ENCODE measurements at places on chromosomes 6 and 20.

- no peak for DNase-seq
Measured at GRCh38 chr6:6764764-6765434, 176.4 kb downstream of the LY86 start.

- no peak for DNase-seq
Measured at GRCh38 chr20:59565768-59566461, 38.4 kb upstream of the PHACTR3 start.

DNA sequence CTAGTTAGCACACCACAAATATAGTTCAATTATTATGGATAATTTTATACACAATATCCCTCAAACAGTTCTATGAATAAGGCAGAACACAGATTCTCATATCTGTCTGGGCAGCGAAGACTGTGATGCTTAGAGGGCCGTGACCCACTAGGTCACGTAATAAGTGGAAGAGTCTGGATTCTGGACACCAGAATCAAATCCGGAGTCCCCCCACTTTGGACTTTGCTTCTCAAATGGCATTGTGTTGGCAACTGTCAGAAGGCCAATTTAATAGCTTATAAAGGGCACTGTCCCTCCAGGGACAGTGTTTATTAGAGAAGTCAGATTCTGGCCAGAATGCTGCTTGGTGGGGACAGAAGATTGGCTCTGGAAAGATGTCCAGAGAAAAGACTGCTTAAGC is 6.8 kb upstream of the CCDC167 start:
- DNase-seq, result no peak

GRCh38 chr6:437037-437392 is 45.5 kb downstream of the IRF4 start:
- no peak for DNase-seq

- DNase-seq, result peak; percentile 19
Measured at GRCh38 chr6:136846046-136846445, 23.7 kb downstream of the PEX7 start.

- DNase-seq, result no peak
Measured at GRCh38 chr6:114249522-114249921, 93.3 kb downstream of the HS3ST5 start.

DNA sequence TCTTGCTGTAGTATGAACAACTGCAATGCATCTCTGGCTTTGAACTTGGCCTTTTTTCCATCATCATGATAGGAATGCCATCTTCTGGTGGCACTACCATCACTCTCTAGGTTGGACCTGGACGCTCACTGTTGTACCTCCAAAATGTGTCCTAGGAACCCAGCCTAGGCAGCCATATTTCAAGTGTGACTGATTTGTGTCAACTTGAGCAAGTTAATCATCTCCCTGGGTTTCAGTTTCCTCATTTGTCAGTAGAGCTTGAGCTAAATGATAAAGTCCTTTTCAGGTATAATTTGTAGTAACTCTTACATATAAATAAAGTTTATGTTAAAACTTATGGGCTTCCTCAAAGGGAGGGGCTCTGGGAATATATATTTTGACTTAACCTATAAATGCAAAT is 241.7 kb upstream of the CEP162 start:
- DNase-seq, result no peak

DNA sequence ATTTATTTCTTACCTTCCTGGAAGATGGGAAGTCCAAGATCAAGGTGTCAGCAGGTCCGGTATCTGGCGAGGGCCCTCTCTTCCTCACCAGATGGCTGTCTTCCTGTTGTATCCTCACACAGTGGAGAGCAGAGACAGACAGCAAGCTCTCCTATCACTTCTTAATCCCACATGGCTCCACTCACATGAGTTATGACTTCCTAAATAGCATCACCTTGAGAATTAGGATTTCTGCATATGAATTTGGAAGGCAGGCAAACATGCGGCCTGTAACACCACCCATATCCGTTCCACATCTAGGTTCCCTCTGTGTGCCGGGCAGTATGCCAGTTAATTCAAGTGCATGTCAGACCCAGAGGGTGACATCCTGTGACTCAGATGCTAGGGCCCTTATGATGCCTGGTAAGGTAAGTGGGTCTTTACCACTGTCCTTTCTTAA is 2.1 kb downstream of the RAET1E start:
- DNase-seq, result peak; percentile 44

- no peak for DNase-seq
Measured at GRCh38 chr6:110250058-110250457, 69.8 kb downstream of the CDC40 start.

- no peak for DNase-seq
Measured at GRCh38 chr6:32216998-32217397, 6.9 kb downstream of the NOTCH4 start.

GRCh38 chr6:122482750-122483080 is 11.1 kb upstream of the SERINC1 start:
- DNase-seq, result no peak

- peak; percentile 63 for DNase-seq
Measured at GRCh38 chr6:44925100-44925739, 402.9 kb upstream of the RUNX2 start.

GRCh38 chr6:110882824-110883554 is 8.4 kb downstream of the AMD1 start:
- no peak for DNase-seq

DNA sequence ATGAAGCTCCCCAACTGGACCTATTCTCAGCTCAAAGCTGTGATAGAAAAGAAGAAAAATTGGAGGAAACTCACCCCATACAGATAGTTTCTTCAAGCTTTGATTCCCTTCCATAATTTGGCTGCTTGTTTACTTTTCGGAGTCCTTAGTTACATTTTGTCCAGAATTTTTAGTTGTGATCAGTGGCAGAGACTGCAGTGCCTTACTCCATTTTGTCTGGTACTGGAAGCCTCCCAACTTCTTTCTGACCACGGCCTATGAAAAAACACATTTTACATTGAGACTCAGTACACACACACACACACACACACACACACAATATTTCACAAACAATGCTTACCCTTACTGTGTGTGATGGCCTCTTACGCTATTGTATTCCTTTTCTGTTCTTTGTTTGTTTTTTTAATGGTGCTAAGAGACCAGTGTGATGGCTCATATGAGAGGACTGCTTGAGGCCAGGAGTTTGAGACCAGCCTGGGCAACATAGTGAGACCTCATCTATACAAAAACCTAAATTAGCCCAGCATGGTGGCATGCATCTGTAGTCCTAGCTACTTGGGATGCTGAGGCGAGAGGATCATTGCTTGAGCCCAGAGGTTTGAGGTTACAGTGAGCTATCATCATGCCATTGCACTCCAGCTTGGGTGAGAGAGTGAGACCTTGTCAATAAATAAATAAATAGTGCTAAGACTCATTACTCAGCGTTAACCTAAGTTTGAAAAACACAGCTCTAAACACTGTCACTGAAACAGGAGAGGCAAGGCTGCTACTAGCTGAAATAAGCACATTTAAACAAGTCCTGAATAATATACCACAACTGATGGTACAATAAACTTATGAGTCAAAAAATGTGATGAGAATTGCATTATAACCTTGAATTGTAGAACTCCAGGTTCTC is 13.8 kb upstream of the RNF8 start:
- no peak for DNase-seq

GRCh38 chr20:50304923-50305635 is 114.4 kb downstream of the CEBPB start:
- no peak for DNase-seq

DNA sequence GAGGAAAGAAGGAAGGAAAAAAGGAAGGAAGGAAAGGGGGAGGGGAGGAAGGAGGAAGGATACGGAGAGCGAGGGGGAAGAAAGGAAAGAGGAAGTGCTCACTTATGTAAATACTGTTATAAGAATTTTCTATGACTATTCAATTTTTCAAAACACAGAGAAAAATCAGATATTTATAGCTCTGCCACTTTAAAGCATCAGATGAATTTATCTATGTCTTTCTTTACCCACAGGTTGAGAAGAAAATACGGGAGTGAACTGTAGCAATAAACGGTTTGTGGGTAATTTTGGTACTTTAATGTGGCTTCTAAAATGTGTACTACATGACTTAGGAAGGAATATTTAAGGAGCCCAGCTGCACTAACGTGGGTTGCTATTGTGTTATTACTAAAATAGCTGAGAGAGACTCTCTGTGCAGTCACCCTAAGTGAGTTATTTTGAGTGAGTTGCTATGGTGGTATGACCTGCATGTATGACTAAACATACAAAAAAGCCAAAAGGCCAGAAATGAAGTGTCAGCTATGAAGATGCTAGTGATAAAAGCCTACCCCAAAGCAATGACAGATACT is 225.5 kb downstream of the SOD2 start:
- no peak for DNase-seq

- DNase-seq, result no peak
Measured at GRCh38 chr20:49775229-49775693, 37.4 kb upstream of the SLC9A8 start.

DNA sequence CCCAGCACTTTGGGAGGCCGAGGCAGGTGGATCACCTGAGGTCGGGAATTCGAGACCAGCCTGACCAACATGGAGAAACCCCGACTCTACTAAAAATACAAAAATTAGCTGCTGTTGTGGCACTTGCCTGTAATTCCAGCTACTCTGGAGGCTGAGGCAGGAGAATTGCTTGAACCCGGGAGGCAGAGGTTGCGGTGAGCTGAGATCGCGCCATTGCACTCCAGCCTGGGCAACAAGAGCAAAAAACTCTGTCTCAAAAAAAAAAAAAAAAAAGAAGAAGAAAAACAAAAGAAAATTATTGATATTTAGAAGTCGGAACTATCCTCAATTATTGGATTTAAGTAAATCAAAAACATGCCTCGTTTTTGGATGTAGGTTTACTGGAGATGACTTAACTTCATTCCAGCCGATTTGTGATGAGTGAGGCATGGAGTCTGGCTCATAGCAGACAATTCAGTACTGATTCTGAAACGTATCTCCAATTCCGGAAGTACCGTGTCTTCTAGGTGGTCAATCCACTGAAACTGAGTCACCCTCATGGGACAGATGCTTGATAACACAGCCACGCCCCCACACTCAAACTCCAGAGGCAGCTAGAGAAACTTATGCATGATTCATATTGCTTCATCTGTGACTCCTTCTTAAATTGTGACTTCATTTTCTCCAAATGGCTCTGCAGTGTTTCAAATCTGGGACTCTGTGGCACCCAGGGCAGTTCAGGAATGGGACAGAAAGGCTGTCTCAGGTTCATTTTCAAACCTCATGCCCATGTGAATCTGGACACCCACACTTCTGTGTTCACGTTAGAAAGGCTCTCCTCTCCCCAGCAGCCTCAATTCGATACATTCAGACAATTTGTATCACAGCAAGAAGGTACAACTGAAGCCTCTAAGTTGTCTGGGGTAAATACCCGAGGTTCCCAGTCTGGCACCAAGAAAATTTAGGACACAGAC is 110.4 kb upstream of the ARMC2 start:
- DNase-seq, result no peak

DNA sequence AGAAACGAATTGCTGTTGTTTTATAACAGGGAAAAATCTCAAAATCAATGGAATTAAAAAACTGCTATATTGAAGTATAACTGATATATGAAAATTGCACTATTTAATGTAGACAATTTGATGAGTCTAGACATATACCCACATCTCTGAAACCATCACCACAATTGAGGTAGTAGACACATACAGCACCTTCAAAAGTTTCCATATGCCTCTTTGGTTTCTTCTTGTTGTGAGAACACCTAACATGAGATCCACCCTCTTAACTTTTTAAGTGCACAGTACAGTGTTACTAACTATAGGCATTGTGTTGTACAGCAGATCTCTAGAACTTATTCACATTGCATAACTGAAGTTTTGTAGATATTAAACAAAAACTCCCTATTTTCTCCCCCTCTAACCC is 14.0 kb upstream of the SLC17A5 start:
- no peak for DNase-seq

DNA sequence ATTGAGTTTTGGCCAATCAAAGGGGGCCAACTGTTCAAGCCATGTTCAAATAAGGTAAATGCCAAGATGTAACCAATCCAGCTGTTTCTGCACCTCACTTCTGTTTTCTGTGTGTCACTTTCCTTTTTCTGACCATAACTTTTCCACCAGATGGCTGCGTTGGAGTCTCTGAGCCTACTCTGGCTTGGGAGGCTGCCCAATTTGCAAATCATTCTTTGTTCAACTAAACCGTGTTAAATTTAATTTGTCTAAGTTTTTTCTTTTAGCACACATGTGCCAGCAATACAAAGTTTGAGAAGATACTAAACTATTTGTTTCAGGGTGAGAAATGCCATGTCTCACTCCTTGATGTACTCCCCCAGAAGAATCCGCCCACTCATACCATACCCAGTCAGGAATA is 52.1 kb downstream of the IYD start:
- no peak for DNase-seq

GRCh38 chr6:53095716-53096115 is 30.5 kb downstream of the FBXO9 start:
- DNase-seq, result no peak

DNA sequence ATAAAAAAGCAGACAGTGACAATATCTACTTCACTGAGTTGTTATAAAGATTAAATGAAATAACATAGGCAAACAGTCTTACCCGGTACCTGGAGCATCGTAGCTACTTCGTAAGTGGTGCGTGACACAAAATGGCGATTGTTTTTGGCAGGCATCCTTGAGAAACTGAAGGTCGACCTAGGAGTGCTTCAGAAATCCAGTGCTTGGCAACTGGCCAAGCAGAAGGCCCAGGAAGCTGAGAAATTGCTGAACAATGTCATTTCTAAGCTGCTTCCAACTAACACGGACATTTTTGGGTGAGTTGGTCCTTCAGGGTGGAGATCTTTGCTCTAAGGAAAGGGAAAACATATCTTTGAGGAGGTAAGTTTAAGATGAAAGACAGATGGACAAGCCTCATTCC is 4.8 kb downstream of the BPIFA2 start:
- DNase-seq, result no peak

DNA sequence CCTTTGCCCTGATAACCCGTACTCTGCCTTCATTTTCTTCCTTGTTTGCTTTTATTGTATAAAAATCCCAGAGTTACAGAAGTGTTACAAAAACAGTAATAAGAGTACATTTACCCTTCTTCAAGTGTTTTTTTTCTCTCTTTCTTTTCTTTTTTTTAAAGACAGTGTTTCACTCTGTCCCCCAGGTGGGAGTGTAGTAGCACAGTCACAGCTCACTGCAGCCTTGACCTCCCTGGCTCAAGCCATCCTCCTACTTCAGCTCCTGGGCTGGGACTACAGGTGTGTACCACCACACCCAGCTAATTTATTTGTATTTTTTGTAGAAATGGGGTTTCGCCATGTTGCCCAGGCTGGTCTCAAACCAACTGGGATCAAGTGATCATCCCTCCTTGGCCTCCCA is 402.7 kb downstream of the CDKAL1 start:
- DNase-seq, result no peak

DNA sequence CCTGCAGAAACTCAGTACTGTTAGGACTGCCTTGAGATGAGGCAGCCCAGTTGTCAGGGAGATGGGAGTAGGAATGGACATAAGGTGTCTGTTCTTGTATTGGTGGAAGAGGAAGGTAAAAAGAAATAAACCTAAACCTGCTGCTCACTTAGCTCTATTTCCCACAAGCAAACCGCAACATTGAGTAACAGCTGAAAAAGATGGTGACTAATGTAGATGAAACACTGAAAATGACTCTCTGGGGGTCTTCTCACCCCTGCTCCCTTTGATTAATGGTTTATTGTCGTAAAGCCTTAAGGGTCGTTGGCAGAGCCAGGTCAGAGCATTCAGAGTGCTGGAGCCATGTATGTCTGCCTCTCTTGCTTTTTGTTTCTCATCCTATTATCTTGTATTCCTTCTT is 87.5 kb downstream of the FOXO3 start:
- no peak for DNase-seq

GRCh38 chr6:7331452-7331851 is 18.5 kb upstream of the SSR1 start:
- DNase-seq, result no peak

Measured in CD4-positive, alpha-beta T cell treated with Interleukin-6 at 100 ng/mL for 8 hours (primary cell).